ENCODE measurements at places on chromosomes 12 and 14.
A peak's percentile ranks its signal among the peaks of the same experiment; 100 is the strongest.

DNA sequence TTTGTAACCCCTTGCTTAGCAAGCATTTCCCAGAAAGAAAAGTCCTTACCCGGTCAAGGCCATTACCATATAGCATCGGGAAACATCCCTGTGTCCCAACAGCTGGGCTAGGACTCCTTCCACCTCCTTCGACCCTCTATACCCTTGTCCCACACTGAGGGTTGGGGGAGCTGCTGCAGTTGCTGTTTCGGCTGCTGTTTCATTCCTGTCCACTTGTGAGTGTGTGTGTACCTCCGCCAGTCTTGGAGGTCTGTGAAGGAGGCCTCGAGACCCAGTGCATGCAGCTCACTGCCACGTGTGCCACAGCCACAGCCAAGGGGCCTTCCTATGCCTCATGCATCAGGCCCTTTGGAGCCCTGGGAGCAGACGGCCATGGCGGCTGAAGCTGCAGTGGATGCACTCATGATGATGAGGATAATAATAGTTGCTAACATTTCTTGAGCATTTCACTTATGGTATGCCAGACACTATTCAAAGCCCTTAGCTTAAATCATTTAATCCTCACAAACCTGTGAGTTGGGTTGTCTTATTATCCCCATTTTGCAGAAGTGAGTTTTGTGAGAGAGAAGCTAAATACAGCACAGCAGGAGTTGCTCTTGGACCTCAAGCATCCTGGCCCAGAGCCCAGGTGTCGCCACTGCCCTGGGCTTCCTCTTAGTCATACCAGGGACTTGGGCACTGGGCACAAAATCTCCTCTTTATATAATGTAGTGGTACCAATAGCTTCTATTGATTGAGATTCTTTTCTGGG lies 156.5 kb downstream of the PRKCH start:
- peak; percentile 53 for DNase-seq

GRCh38 chr14:69712599-69713088 lies 54.3 kb upstream of the SRSF5 start:
- DNase-seq = no peak

- DNase-seq = no peak
These were observed at the start of gene A2ML1 for GRCh38 chr12:8822298-8822697. TSS of gene A2ML1 (plus strand) at chr12:8822621. CDS start at chr12:8822652, 31 bp downstream.

GRCh38 chr12:123873793-123874192 lies 98.8 kb downstream of the CCDC92 start:
- DNase-seq = no peak

- no peak for DNase-seq
These were observed 40.2 kb upstream of the CCDC196 start for GRCh38 chr14:66445936-66446335.

GRCh38 chr14:68654471-68654941 lies 138.4 kb downstream of the ZFP36L1 start:
- no peak for DNase-seq

GRCh38 chr14:79378020-79378419 lies 833.3 kb downstream of the DIO2 start:
- DNase-seq = no peak

DNA sequence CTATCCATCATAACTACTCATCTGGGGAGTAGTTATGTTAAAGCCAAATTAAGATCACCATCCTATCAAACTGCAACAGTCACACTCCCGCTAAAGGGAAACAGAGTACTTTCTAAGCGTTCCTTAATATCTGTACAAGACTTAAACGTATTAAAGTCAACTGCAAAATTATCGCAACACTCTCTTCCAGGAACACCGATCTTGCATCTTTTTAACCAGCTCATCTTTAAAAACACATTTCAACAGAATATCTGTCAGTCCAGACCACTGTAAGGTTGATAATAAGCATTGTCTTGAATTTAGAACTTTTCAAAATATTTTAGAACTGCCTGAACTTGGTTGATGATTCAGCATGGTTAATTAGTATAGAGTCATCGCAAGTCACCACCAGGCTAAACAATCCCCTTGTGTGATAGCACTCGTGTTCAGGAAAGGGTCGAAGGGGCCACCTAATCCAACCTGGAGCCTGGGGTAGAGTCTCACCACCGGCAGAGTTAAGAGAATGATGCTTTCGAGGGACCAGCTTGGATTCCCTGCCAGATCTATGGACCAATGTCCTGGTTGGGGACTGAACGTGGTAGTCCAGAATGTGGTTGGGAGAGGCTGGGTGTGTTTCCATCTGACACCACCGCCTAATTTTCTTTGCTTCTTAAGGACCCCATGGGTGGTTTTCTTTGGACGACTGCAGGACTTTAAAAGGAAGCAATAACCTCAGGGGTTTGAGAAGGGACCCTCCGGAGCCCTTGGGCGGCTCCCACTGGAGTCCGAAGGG lies 890 bp downstream of the SPTLC2 start:
- DNase-seq = peak; percentile 20

DNA sequence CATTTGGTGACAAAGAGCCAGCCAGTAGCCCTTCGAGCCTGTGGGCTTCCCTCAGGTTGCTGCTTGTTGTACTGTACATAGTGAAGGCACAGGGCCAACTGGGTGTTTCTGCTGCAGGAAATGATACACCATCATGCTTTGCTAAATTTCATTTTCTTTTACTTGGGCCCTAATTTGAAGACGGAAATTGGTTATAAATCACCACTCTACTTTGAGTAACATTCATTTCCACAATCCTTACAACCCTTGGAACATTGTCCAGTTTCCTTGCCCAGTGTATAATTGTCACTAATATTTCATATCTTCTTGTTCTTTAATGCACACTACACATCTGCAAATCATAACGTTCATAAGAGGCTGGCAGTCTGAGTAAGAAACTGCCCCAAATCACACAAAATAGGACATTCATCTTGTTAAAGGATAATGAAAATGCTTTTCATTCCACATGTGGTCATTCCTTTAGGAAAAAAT lies 30.2 kb downstream of the MSRB3 start:
- DNase-seq = no peak

- DNase-seq = no peak
These were observed 2.2 kb upstream of the YAF2 start for GRCh38 chr12:42240131-42240750.

DNA sequence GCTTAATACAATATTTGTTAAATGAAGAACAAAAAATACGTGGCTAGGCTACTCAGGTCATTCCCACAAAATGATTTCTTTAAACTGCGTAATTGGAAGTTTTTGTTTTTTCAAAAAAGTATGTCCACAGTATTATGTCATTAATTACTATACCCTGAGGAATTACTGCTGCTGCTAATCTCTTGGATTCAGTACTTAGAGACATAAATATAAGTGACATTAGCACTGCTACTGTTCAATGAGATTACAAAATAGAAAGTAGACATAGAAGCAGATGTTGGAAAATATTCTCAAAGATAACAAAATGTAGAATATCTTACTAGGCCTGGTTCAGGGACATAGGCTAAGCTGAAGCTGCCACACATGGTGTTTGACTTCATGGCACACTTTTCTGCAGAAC lies 36.3 kb downstream of the HMGA2 start:
- no peak for DNase-seq

DNA sequence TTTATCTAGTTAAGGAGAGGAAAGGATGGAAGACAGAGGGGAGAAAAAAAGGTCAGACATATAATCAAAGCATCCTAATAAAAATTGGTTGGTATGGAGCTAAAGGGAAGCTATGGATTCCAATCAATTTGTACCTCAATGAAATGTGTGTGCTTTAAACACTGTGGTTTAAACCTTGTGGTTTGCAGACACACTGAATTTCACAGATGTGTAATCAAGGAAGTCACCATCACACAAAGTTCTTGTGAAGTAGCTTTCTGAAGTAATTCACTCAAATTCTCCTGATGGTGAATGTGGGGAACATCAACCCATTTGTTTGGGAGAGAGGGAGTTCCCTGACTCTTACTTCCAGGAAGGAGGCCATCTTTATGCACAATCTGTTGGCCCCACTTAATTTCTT lies 243.3 kb upstream of the KRR1 start:
- no peak for DNase-seq

- DNase-seq = peak; percentile 14
These were observed 311.3 kb downstream of the DPF3 start for GRCh38 chr14:72582582-72582981.

DNA sequence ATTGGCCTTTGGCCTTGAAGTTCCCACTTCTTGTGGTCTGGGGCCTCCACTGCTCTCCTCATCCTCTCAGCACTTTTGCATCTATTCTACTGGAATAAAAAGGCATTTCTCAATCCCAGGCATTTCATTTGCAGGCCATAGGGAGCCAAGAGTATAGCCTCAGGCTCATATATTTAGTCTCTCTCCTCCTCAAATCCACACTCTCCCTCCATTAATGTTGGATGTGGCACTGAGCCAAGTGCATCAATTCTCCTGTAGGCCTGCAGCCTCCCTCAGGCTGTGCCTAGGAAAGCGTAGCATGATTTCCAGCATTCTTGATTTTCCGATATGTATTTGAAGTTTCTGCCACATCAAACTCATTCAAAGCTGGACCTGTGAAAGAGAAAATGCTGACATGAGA lies 211.5 kb upstream of the CPNE8 start:
- DNase-seq = no peak

- DNase-seq = no peak
These were observed 26.9 kb downstream of the TMTC1 start for GRCh38 chr12:29756741-29757390.

DNA sequence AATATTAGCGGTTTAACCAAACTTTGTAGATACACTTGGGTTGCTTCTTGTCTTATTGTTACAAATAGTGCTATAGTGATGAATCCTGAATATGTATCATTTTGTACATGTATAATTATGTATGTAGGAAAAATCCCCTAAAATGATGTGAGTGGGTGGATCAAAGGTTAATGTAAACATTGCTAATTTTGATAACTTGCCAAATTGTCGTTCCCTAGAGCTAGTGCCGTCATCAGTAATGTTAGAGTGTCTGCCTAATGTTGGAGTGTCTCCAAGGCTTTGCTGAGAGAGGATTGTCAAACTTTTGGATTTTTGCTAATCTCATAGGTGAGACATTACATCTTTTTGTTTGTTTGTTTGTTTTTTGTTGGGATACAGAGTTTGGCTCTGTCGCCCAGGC lies 44.4 kb downstream of the AEBP2 start:
- DNase-seq = no peak

GRCh38 chr14:22375321-22375930 lies 213.6 kb downstream of the DAD1 start:
- no peak for DNase-seq

GRCh38 chr14:66859063-66859671 lies 330.1 kb upstream of the GARIN2 start:
- DNase-seq = no peak

DNA sequence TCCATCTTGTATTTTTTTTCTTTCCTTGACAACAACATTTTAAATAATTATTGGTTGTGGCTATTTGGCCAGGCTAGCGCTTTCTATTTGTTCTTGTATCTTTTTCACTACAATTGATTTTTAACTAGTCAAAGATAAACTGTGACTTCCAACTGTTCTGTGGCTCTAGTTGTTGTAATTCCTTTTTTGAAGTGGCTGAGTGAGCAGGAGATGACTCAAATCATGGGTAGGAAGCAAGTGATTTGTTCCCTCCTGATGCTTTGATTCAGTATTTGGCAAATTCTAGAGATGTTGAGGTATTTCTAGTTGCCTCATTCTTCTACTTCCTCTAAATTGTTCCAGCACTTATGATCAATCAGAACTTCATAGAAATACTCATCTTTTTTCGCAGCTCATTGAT lies 633.5 kb downstream of the RERGL start:
- no peak for DNase-seq

- DNase-seq = no peak
These were observed 2.2 kb downstream of the CRADD start for GRCh38 chr12:93679308-93679925.

DNA sequence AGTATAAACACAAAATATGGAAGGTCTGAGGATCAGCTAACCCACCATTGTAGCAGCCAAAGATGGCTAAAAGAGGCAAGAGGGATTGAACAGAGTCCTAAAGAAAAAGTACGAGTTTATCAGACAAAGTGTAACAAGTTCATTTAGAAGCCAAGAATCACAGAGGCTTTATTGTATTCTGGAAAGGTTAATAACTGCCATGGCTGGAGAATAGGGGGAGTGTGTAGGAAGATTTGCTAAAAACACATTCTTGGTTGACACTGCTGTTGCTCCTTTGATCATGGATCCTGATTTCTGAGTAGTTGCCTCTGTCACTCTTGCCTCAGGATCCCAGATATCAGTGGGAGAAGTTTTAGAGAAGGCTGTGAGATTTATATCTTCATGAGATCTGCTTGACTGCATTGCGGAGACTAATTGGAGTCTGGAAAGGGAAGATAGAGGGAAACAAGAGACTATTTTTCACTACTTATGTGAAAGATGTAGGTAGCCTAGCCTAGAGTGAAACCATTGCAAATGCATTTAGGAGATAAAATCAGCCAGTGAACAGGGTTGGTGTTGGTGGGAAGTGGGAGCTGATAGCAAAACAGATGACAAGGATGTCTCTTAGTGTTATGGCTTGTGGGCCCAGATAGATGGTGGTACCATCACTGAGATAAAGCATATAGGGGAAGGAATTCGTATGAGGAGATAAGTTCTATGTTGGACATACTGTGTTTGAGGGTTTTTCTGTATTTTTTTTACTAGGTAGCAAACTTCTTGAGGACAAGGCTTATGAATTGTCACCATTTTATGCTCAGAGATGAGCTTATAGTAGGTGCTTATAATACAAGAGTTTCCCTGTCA lies 402.9 kb upstream of the PDE3A start:
- DNase-seq = no peak

GRCh38 chr14:78075555-78076277 lies 94.5 kb upstream of the NRXN3 start:
- DNase-seq = no peak

GRCh38 chr14:43418324-43418723 lies 1088.8 kb downstream of the FSCB start:
- no peak for DNase-seq

GRCh38 chr12:110766311-110767154 lies 23.8 kb upstream of the PPP1CC start:
- DNase-seq = no peak

GRCh38 chr12:17322090-17322489 lies 716.1 kb upstream of the LMO3 start:
- no peak for DNase-seq

- DNase-seq = no peak
These were observed 100.9 kb upstream of the CPNE8 start for GRCh38 chr12:39006286-39006685.

DNA sequence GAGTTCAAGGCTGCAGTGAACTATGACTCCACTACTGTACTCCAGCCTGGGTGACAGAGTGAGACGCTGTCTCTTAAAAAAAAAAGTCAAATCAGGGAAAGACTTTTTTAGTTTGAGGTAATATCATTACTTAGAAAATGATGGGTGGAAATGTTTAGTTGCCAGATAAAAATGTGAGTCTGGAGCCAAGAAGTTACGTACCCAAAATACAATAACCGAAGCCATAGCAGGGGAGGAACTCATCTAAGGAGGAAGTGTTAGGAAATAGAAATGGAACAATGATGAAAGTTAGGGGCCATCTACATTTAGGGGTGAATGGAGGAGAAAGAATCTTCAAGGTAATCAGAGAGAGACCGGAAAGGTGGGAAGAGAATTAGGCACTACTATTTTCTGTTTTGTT lies 98.8 kb downstream of the DACT1 start:
- no peak for DNase-seq

DNA sequence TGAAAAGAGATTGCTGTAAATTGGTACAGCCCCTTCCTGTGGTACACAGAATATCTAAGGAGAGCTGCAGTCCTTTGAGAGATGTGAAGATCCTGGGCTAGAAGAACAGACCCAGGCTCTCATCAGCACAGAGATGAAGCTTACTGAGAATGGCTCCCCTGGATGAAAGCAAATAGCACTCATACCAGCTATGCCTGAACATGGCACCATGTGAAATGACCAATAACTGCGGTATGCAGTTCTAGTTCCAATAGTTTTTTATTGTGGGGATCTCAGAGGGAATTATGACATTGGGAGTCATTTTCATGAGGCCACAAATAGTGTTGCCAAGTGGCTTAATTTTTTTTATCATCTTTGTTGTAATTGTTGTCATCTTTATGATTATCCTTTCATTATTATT lies 15.4 kb upstream of the TRHDE start:
- no peak for DNase-seq
